ENCODE measurements at places on chromosomes 7 and 10. TPM values are rescaled to one million over a fixed set of nuclear protein-coding genes. Genes with fewer than 3 reads are reported as not detected.

DPP6 gene
- 0.42 TPM for polyA plus RNA-seq

ADAP1 gene
- polyA plus RNA-seq: 4.5 TPM

SUN3 gene
- polyA plus RNA-seq: 0.25 TPM

PRKG1 gene
- polyA plus RNA-seq: 15.4 TPM

ASB15 gene
- not detected for polyA plus RNA-seq

CDNF gene
- 3.6 TPM for polyA plus RNA-seq

PTF1A gene
- not detected for polyA plus RNA-seq

WIPF3 gene
- polyA plus RNA-seq: 0.90 TPM

ADAMTS14 gene
- polyA plus RNA-seq: 7.4 TPM

GPR158 gene
- polyA plus RNA-seq: 0.73 TPM

CLRN3 gene
- polyA plus RNA-seq: 0.15 TPM

GDF2 gene
- polyA plus RNA-seq: 0.28 TPM
